ENCODE measurements at places on chromosomes 2 and 18.

- no peaks in the 10 kb centered on the region for H3K4me1 ChIP-seq
- no peaks in the 10 kb centered on the region for H3K36me3 ChIP-seq
Observed at GRCh38 chr2:159262904-159263303, 23.6 kb downstream of the WDSUB1 start.

GRCh38 chr2:28430788-28431418 is 38.2 kb downstream of the FOSL2 start:
- no peak overlapping the region for H3K4me3 ChIP-seq
- no peak overlapping the region for H3K27ac ChIP-seq
- H3K4me1 ChIP-seq = peaks cover 4% of the 10 kb centered on the region
- no peaks in the 10 kb centered on the region for H3K27me3 ChIP-seq
- H3K36me3 ChIP-seq = no peaks in the 10 kb centered on the region
- DNase-seq = no peak

GRCh38 chr2:233857511-233858141 is 3.3 kb upstream of the HJURP start:
- H3K27ac ChIP-seq = no peak overlapping the region
- H3K36me3 ChIP-seq = no peaks in the 10 kb centered on the region
- no peak overlapping the region for H3K4me3 ChIP-seq

DNA sequence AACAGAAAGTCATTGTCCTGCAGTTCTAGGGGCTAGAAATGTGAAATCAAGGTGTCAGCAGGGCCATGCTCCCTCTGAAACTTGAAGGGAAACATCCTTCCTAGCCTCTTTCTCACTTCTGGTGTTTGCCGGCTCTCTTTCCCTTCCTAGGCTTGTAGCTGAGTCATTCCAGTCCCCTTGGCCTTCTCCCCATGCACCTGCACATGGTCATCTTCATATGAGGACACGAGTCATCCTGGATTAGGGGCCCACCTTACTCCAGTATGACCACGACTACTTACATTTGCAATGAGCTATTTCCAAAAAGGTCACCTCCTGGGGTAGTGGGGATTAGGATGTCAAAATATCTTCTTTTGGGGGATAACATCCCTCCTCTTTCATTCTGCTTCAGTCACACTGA is 168.5 kb upstream of the CXCR4 start:
- H3K4me1 ChIP-seq = no peaks in the 10 kb centered on the region
- no peak overlapping the region for H3K27ac ChIP-seq
- DNase-seq = no peak
- no peak overlapping the region for H3K4me3 ChIP-seq
- H3K27me3 ChIP-seq = no peaks in the 10 kb centered on the region

DNA sequence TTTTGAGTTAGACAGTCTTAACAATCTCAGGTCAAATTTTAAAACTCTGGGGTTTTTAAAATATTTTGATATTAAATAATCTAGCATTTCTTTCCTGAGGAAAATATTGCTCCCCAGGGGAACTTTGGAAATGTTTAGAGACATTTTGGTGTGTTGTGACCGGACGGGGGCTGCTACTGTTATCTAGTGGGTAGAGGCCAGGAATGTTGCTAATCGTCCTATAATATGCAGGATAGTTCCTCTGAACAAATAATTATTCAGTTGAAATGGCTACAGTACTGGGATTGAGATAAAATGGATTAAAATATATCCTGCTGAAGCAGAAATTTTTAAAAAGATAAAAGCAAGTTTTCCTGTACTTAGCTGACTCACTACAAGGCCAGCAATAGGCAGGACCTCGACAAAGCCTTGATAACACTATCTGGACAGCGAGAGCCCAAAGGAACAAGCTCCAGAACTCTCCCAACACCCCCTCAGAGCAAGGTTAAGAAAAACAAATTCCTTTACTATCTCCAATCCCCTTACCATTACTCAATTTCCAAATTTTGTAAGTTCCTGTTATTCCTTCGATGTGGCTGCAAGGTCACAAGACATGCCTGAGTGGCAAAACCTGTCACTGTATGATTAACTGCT is 1407.4 kb downstream of the SUCLG1 start:
- no peak for DNase-seq
- H3K36me3 ChIP-seq = no peaks in the 10 kb centered on the region
- no peaks in the 10 kb centered on the region for H3K27me3 ChIP-seq
- no peak overlapping the region for H3K4me3 ChIP-seq
- no peaks in the 10 kb centered on the region for H3K4me1 ChIP-seq

- DNase-seq = no peak
- H3K27me3 ChIP-seq = no peaks in the 10 kb centered on the region
- H3K4me3 ChIP-seq = no peak overlapping the region
Observed at GRCh38 chr18:69490072-69490471, 89.4 kb downstream of the DOK6 start.

- peaks cover 8% of the 10 kb centered on the region for H3K4me1 ChIP-seq
- DNase-seq = no peak
- no peak overlapping the region for H3K27ac ChIP-seq
- no peaks in the 10 kb centered on the region for H3K36me3 ChIP-seq
Observed at GRCh38 chr2:45172760-45173392, 163.6 kb upstream of the SIX2 start.

DNA sequence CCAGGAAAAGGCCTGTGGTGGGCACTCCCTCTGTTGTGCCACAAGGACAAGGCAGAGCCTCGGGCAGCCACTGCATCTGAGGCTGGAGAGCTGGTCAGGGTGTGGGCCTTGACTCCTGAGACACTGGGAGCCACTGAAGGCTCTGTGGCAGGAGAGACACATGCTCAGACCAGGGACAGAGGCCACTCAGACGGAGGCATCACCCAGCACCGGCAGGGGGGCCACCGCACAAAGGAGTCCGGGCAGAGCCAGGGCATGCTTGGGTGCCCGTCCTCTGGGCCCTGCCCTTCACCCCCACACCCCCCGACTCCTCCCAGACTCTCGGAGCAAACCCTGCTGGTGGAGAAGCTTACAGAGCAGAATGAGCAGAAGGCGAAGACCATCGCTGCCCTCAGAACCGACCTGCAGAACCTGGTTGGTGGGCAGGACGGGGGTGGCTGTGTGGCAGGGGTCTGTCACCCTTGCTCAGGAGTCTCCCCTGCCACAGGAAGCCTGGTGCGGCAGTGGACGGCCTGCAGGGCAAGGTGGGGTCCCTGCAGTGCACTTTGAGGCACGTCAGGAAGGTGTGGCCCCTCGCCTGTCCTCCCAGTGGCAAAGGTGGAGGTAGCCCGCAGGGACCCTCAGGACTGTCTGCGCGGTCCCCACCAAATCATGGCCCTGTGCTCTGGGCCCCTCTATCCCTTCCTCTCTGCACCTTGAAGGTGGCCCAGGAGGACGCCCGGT is 26.0 kb downstream of the CROCC2 start:
- no peaks in the 10 kb centered on the region for H3K4me1 ChIP-seq
- no peak overlapping the region for H3K4me3 ChIP-seq
- H3K27me3 ChIP-seq = no peaks in the 10 kb centered on the region
- no peak overlapping the region for H3K27ac ChIP-seq
- no peaks in the 10 kb centered on the region for H3K36me3 ChIP-seq

DNA sequence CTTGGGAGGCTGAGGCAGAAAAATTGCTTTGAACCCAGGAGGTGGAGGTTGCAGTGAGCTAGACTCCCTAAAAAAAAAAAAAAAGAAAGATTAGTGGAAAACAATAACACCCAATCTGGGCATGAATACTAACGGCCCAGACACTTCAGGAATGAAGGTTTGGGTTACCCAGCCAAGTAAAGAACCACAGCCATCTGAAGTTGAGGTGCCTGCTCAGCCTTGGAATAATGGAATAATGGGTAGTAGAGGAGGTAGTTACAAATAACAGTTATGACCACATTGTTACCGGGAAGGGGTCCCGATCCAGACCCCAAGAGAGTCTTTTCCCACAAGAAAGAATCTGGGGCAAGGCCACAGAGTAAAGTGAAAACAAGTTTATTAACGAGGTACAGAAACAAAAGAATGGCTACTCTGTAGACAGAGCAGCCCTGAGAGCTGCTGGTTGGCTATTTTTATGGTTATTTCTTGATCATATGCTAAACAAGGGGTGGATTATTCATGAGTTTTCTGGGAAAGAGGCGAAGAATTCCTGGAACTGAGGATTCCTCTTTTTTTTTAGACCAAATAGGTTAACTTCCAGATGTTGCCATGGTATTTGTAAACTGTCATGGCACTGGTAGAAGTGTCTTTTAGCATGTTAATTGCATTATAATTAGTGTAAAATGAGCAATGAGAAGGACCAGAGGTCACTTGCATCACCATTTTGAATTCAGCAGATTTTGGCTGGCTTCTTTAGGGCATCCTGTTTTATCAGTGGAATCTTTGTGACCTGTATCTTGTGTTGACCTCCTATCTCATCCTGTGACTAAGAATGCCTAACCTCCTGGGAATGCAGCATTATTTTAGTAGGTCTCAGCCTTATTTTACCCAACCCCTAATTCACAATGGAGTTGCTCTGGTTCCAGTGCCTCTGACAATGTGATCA is 96.2 kb upstream of the HAAO start:
- no peaks in the 10 kb centered on the region for H3K4me1 ChIP-seq
- no peaks in the 10 kb centered on the region for H3K27me3 ChIP-seq
- DNase-seq = no peak
- H3K27ac ChIP-seq = no peak overlapping the region
- no peak overlapping the region for H3K4me3 ChIP-seq

DNA sequence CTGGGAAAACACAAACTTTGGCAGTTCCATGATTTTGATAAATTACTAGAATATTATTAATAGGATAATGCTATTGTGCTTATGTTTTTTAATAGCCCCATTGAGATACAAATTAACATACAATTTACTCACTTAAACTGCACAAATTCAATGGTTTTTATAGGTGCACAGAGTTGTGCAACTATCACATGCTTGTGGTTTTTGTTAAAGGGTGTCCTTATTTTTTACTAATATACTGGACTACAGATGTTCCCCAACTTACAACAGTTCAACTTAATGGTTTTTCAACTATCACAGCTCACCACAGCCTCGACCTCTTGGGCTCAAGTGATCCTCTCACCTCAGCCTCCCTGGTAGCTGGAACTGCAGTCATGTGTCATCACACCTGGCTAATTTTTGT is 76.6 kb downstream of the OSBPL1A start:
- no peaks in the 10 kb centered on the region for H3K4me1 ChIP-seq
- no peak for DNase-seq
- no peaks in the 10 kb centered on the region for H3K27me3 ChIP-seq
- H3K36me3 ChIP-seq = no peaks in the 10 kb centered on the region
- H3K4me3 ChIP-seq = no peak overlapping the region

DNA sequence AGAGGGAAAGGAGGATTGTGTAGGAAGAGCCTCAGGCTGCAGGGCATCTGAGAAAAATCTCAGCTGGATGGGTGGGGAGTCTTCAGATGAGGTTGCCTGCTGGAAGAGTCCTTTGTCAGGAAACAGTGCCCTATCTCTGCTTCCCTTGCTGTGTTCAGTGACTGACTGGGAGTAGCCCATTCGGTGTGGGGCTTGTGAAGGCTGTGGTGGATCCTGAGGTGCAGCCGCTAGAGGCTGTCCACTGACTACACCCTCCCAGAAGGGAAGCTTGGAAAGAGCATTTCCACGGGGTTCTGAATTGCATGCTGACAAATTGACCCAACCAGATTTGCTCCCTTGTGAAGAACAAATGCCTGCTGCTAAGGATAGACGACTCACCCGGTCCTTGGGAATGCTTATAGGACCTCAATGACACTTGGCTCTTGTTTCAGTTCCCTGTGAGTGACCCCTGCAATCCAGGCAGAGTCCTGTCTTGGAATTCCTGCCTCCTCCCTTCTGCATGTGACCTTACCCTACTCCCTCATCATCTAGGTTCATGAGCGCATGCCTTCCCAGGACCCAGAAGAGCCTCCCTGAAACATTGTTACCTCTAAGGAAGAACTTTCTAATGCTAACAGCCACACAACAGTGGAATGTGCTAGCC is 109.7 kb upstream of the FAM136A start:
- H3K27me3 ChIP-seq = no peaks in the 10 kb centered on the region
- no peaks in the 10 kb centered on the region for H3K36me3 ChIP-seq
- H3K4me1 ChIP-seq = no peaks in the 10 kb centered on the region
- DNase-seq = no peak

DNA sequence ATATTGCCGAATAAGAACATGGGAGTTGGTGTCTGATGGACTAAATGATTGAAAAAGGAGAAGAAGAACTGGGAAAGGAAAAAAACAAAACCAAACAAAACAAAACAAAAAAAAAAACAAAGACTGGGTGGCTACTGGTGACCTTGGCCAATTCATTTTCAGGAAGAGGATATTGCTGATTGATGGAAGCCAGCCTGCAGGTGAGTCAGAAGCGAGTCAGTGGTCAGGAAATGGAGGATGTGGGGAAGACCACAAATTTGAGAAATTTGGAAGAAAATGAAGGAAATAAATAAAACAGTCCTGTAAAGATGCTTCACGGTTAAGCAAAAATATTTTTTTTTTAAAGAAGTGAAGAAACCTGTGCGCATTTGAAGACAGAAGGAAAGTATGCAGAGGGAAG is 296.9 kb downstream of the ZNF521 start:
- H3K36me3 ChIP-seq = no peaks in the 10 kb centered on the region
- no peak overlapping the region for H3K27ac ChIP-seq
- no peak overlapping the region for H3K4me3 ChIP-seq
- no peaks in the 10 kb centered on the region for H3K4me1 ChIP-seq
- H3K27me3 ChIP-seq = no peaks in the 10 kb centered on the region

DNA sequence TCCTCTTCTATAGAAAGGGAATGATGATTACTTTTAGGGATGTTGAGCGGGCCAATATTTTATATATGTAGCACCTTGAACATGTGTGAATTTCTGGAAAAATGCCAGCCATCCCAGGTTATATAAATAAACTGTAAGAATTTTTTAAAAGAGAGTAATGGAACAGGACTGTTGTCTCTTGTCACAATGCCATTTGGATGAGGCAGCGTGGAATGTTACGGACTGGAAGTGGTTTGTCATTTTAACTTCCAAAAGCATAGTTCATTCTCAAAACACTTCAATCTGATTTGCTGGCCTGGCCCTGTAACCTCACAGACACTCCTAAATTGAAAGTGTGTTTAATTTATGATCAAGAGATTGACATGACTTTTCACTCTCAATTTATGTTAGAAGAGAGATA is 70.8 kb downstream of the TPGS2 start:
- no peaks in the 10 kb centered on the region for H3K36me3 ChIP-seq
- H3K4me1 ChIP-seq = no peaks in the 10 kb centered on the region
- no peak overlapping the region for H3K4me3 ChIP-seq
- no peaks in the 10 kb centered on the region for H3K27me3 ChIP-seq

All from colonic mucosa (tissue), 4 donors.